Colonic mucosa (tissue), 4 donors: ENCODE measurements at places on chromosomes 2 and 18. TPM values are rescaled to one million over a fixed set of nuclear protein-coding genes. Genes with fewer than 3 reads are reported as not detected.

The PKDCC gene
- total RNA-seq = 125 TPM

The IDH1 gene
- total RNA-seq = 348 TPM

The LDAH gene
- total RNA-seq = 25.9 TPM

GRCh38 chr2:79041032-79041448, 15.5 kb downstream of the REG3G start:
- H3K27me3 ChIP-seq = no peaks in the 10 kb centered on the region
- no peak for DNase-seq
- H3K4me3 ChIP-seq = no peak overlapping the region
- no peaks in the 10 kb centered on the region for H3K36me3 ChIP-seq
- H3K4me1 ChIP-seq = no peaks in the 10 kb centered on the region

DNA sequence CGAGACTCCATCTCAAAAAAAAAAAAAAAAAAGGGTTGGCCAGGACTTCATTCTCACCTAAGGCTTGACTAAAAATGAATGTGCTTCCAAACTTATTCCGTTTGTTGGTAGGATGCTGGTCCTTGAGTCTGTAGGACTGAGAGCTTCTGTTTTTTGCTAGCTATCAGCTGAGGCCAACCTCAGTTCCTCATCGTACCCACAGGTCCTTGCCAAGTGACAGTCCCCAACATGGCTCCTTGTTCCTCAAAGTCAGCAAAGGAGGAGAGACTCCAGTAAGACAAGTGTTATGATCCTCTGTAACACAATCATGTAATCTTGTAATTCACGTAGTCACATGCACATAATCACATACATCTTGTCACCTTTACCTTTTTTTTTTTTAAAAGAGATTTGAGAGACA, 37.0 kb downstream of the HAUS1 start:
- DNase-seq = no peak
- H3K27ac ChIP-seq = no peak overlapping the region
- no peaks in the 10 kb centered on the region for H3K4me1 ChIP-seq
- no peaks in the 10 kb centered on the region for H3K36me3 ChIP-seq
